ENCODE measurements at places on chromosomes 12 and 14.

DNA sequence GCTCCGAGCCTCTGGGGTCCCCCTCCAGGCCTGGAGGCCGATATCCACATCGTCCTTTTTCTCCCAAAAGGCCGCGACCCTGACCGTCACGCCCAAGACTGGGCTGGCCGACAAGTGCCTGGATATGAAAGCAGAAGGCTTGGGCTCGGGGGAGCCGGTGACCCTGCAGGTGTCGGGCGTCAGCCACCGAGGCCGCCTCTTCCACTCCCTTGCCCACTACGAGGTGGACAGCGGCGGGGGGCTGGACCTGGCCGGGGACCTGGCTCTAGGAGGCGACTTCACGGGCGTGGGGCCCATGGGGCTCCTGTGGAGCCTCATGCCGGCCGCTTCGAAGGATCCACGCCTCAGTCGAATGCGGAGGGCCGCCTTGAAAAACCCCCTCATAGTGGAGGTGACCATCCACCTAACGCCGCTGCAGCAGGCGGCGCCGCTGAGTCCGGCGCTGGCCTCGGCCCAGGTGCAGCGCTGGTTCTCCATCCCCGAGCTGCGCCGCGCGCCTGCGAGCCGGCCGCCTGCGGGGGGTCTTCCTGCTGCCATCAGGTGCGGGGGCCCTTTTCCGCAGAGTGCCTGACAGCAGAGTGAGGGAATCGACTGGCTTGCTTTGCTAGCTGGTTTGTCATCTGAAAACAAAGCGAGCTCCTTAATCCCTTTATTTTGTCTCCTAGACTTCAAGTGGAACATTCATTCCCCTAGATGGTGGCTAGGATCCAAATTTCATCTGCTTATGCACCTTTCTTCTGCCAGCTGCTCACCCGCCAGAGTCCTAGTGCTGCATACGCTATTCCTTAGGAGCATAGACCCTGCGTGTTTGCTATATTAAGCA lies 10.6 kb upstream of the DNAL1 start:
- no peak for DNase-seq

GRCh38 chr12:31869972-31870371 lies 89.2 kb upstream of the RESF1 start:
- no peak for DNase-seq

- no peak for DNase-seq
Measured at GRCh38 chr12:63787306-63787705, 7.6 kb downstream of the RXYLT1 start.

DNA sequence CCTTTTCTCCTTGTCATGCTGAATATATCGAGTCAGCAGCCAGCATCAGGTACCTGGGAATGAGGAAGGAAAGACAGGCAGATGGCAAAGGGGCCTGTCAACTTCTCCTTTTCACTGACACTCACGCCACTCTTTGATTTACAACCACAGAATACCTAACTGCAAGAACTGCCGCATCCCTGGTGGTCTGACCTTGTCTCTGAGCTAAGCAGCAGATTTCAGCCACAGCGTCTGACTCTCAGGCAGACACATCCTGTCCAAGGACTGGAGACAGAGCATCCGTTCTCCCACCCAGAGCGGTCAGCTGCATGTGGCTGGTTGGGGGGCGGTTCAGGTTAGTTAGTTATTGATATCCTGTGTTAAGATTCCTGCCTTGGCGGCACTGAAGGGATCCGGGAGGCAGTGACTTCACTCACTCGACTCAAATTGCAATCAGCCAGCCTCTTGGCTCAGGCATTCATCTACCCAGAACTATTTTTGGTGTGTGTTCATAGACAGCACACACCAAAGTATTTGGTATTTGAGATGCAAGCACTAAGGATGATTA lies 11.2 kb upstream of the MAP1LC3B2 start:
- DNase-seq: peak; percentile 83

- DNase-seq: no peak
Measured at GRCh38 chr14:56449670-56450213, 129.9 kb upstream of the TMEM260 start.

DNA sequence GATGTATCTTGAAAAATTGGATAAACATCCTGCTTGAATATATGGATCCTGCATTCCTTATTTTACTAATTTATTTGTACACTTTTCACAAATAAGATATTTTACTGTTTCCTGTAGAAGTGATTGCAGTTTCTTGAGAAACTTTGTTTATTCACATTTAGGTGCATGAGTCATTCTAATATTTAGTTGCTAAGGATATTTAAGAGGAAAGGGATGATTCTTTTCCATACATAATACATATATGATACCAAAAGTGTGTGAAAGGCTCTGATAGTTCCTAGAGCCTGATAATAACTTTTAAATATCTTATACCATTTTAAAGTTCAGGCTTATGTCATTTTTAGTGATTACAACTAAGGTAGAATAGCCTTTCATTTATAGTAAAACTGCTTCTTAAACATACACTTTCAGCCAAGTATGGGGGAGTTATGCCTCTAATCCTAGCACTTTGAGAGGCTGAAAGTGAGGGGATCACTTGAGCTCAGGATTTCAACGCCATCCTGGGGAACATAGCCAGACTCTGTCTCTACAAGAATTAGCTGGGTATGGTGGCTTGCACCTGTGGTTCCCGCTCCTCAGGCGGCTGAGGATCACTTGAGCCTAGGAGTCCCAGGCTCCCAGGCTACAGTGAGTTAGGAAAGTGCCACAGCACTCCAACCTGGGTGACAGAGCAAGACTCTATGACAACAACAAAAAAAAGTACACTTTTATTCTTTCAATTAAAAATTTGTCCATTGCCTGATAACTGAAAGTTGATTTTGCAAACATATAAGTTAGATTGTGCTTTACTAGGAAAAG lies 262.6 kb upstream of the LRIG3 start:
- no peak for DNase-seq
